Dermis lymphatic vessel endothelial cell (primary cell): ENCODE measurements at places on chromosomes 5 and 9. TPM values are rescaled to one million over a fixed set of nuclear protein-coding genes. Genes with fewer than 3 reads are reported as not detected.

The BAAT gene
- under 0.01 TPM in 1 of 2 replicates, not detected in the other for total RNA-seq

The HAPLN1 gene
- total RNA-seq = under 0.01 TPM in 1 of 2 replicates, not detected in the other

The CDH9 gene
- not detected in 2 replicates for total RNA-seq

The TXNDC8 gene
- not detected in 2 replicates for total RNA-seq

The PCDHGA8 gene
- total RNA-seq = 0.54 and 1.5 TPM in 2 replicates

The STX17 gene
- 14.3 and 18.4 TPM in 2 replicates for total RNA-seq

The OR1J2 gene
- total RNA-seq = not detected in 2 replicates

The UNC5A gene
- 0.22 and 0.26 TPM in 2 replicates for total RNA-seq

The MARCHF3 gene
- total RNA-seq = 109 and 117 TPM in 2 replicates

The SH3TC2 gene
- total RNA-seq = 21.3 and 33.8 TPM in 2 replicates

The UNC13B gene
- 18.7 and 19.9 TPM in 2 replicates for total RNA-seq

The CNTNAP3B gene
- total RNA-seq = 87.5 and 162 TPM in 2 replicates

The CCL19 gene
- total RNA-seq = not detected in 2 replicates

The MOB3B gene
- total RNA-seq = 1.5 and 2.2 TPM in 2 replicates

The ACOT12 gene
- total RNA-seq = not detected in 2 replicates

The FAM219A gene
- total RNA-seq = 3.1 and 3.9 TPM in 2 replicates

The ARL14EPL gene
- 0.17 and 0.33 TPM in 2 replicates for total RNA-seq

The SV2C gene
- under 0.01 TPM in 2 replicates for total RNA-seq

The PCDHA1 gene
- total RNA-seq = under 0.01 and 0.09 TPM in 2 replicates

The PPP1R2B gene
- total RNA-seq = 0.22 and 0.34 TPM in 2 replicates

The KIF4B gene
- 0.33 and 0.69 TPM in 2 replicates for total RNA-seq

The POLR3G gene
- 2.3 and 3.1 TPM in 2 replicates for total RNA-seq

The NUDCD2 gene
- total RNA-seq = 4.8 and 5.5 TPM in 2 replicates

The RNF145 gene
- total RNA-seq = 34.7 and 46.6 TPM in 2 replicates

The INPP5E gene
- total RNA-seq = 3.3 and 3.5 TPM in 2 replicates

The PTPN3 gene
- total RNA-seq = 2.6 and 7.9 TPM in 2 replicates
